ENCODE measurements at places on chromosomes 3 and 15.

DNA sequence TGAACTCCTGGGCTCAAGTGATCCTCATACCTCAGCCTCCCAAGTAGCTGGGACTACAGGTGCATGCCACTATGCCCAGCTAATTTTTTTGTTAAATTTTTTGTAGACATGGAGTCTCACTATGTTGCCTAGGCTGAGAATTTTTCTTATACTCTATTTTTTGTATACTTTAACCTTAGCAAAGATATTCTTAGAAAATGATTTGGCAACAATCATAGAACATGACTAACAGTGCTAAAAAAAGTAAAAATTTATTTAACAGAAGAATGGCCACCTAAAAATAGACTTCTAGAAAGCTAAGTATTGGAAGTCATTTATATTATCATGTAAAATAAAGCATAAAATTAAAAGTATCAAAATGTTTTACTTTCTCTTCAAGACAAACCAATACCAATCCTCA, 322.3 kb downstream of the PLCL2 start:
- DNase-seq = no peak

DNA sequence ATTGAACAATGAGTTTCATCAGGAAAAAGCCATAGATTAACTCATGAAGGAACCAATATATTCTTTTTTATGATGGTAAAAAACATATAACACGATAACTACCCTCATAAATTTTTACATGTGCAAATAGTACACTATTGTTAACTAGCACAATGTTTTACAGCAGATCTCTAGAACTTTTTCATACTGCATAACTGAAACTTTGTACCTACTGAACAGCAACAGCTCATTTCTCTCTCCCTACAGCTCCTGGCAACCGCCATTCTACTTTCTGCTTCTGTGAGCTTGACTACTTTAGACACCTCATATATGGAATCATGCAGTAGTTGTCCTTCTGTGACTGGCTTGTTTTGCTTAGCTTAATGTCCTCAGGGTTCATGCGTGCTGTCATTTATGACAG, 235.4 kb downstream of the NFKBIZ start:
- DNase-seq = no peak

GRCh38 chr3:182568261-182568660, 225.0 kb upstream of the ATP11B start:
- DNase-seq = no peak

DNA sequence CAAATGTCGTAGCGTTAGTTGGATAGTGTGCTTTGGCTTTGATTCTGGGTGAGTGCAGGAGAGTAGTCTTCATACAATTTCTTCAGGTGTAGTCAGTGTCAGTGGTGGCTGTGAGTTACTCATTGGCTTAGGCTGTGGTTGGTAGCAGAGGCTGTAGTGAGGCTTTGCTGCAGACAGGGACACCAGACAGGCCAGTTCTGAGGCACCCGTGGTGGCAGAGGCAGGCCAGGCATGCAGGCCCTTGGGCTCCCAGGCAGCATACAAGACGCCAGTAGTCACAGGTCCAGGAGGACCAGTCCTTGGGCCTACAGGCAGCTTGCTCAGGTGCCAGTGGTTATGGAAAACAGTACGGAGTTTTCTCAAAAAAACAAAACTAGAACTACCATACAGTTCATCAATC, 61.3 kb downstream of the DMXL2 start:
- DNase-seq = no peak

- no peak for DNase-seq
Observed at GRCh38 chr3:16145176-16145575, 29.3 kb upstream of the GALNT15 start.

DNA sequence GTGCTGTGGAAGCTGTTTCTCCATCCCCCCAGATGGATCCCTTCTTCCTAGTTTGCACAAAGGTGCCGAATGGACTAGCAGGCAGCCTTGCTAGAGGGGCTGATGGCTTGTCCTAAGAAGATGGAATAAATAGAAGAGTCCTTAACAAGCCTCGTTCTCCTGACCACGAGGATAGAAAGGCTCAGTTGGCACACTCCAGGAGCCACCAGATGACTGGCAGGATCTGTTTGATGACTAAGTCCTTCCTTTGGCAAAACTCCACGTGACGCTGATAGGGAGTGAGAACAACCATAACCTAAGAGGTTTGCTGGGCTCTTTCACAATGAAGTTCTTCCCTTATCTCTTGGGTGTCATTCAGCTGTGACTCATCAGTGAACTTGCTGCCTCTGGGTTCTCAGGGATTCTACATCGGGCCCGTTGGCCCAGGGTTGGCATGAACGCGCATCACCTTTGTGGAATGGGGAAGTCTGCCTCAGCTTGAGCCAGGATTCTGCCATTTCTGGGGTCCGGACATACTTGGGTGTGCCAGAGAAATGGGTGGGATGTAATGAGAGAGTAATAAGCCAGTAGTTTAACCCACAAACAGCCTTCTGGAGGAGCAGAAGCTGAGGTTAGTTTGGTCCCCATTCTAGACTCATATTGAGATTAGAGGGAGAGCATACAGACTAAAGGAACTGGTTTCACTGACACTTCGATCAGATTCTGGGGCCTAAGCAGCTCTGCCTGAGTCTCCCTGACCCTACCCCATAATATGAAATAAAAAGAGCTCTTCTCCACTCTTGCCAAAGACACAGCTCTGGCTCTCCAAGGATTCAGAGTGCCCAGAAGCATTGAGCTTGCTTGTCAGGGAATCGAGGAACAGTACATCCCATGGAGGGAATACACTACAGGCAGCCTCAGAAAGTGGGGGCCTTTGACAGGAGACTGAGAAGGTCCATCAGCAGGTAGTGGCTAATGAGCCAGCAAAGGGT, 2.0 kb upstream of the MELTF start:
- no peak for DNase-seq

DNA sequence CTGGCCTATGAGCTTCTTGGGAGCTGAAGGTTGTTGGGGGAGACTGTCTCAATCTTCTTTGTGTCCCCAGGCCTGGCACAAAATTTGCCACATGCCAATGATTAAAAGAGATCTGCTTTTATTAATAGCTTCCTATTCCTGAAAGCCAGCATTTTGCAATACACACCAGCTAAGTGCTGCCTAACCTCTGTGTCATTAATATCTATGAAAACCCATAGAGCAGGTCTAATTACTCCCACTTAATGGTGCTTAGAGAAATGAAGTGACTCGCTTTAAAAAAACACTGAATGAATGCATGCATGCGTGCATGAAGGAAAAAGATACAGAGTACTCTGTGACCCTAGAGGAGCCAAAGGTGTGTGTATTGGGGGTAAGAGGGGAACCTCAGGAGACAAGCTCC, 55.0 kb downstream of the SLC6A1 start:
- no peak for DNase-seq

GRCh38 chr3:3031326-3031725, 78.8 kb downstream of the IL5RA start:
- DNase-seq = no peak

DNA sequence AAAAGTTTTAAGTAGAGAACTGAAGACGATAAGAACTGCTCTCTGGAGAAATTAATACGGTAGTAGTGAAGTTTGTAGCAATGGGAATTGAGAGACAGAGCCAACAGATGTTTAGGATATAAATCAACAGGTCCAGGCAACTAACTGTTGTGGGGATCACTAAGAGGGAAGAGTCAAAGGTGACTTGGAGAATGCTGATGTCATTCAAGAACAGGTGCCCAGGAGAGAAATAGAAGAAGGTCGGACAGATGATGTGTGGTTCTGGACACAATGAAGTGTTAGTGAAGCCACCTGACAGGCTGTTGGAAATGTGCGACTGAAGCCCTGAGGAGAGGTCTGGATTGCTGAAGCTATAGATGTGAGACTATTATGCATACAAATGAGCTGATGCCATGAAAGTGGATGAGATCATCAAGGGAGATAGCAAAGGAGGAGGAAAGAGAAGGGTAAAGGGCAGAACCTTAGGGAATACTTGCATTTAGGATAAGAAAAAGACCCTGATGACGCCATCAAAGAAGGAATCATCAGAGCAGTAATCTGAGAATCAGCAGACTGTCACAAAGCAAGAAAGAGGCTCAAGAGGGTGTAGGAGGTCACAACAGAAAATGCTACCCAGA, 183.7 kb downstream of the FRMD5 start:
- DNase-seq = no peak

- no peak for DNase-seq
Observed at GRCh38 chr3:171982828-171983227, 56.5 kb upstream of the FNDC3B start.

GRCh38 chr3:31377045-31377642, 155.6 kb upstream of the STT3B start:
- DNase-seq = no peak

DNA sequence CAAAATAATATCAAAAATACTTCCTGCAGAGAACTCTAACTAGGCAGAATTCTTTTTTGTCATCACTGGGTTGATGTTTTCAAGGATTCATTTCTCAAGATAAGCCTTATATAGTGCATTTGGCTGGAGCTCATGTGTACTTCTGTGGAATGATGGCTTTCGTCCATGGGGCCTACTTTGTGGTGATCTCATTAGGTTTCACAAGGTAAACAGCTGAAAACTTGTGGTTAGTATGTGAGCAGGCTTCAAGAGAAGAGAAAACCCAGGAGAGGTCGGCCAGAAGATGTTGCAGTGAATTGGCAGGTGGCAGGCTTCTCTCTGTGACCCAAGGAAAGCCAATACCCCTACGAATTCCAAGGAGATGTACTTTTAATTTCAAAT, 121.4 kb upstream of the PHLDB2 start:
- no peak for DNase-seq

DNA sequence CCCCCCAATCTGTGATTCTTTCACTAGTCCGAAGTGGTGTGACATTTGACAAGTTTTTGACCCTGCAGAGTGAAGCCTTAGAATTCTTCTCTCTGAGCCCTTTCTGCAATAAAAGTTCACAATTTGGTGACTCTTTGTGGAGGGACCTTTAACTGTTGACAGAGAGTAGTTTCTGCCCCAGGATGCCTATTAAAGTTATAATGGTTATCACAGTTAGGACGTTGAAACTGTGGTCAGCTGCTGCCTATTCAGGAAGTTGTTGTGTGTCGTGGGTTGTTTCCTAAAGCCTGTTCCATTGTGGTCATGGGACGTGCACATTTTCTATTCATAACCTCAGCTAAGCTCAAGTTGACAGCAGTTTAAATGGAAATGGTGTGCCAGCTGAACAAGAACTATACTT, 274.5 kb downstream of the NEK10 start:
- DNase-seq = no peak

GRCh38 chr3:138314751-138315150, 14.9 kb downstream of the NME9 start:
- no peak for DNase-seq

DNA sequence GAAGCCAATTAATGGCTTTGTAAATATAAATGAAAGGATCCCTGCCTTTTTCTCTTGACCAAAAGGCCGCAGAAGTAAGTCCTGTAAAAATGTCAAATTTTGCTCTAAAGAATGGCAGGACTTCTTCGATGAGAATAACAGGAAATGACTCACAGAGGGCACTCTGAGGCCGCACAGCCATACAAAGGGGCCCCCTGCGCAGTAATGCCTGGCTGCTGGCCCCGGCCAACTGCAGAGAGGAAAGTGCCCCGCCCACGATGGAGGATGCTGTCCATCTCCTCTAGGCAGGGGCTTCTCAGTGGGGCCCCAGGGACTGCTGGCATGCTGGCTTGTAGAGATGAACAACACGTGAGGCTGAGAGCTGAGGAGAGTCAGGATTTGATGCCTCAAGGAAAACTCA, 18.1 kb upstream of the SCN10A start:
- DNase-seq = no peak

DNA sequence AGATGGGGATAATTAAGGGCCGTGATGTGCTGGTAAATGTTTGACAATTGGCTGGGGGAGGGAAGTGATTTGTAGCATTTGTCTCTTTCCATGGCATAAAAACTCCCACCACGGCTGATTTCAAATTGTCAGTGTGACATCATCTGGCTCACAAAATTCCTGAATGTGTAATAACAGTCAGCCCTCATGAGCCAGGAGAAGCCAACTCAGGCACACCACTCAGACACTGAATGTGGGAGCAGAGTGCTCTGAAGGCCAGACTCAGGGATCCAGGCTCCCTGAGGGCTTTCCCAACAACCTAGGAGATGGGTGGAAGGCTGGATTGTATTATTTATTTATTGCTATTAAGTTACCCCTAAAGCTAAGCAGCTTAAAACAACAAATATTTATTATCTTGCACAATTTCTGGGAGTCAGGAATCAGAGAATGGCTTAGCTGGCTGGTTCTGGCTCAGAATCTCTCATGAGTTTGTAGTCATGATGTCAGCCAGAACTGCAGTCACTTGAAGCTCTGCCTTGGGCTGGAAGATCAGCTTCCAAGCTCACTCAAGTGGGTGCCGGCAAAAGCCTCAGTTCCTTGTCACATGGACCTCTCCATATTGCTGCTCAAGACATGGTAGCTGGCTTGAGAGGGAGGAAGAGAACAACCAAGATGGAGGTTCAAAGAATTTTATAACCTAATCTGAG, 6.5 kb upstream of the CPEB1 start:
- no peak for DNase-seq

- DNase-seq = no peak
Observed at GRCh38 chr3:145959457-145960088, 201.4 kb downstream of the PLOD2 start.

DNA sequence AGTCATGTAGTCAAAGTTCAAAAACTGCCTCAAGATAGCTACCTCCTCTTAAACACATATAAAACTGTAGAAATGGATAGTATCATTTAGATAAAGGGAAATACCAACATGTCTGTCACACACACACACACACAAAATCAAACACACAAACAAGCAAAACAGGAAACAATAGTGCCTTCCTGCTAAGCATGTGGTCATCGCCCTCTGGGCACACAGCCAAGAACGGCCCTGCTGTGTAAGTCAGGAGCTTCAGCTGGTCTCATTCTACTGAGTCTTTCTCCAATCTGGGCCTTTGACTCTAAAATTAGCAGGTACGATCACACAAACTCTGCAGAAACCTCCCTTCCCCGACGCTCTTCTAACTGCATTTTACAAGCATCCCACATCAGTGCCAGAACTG, 272.2 kb upstream of the CHRNA7 start:
- DNase-seq = no peak

DNA sequence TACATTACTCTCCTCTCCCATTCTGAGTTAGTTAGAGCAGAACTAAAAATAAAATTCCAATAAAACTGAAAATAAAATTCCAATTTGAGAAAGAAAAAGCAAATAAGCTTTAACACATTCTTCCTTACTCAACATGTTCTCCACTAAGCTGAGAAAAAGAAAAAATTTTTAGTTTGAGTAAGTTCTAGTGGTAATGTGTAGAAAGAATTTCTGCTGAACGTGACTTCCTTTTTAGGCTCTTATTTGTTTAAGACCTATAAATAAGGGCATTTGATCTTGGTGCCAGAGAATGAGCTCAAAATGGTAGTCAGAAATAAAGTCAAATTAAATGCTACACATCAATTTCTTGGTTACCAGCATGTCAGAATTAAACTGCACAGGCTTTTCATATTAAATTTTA, 57.6 kb upstream of the ABHD10 start:
- no peak for DNase-seq

- DNase-seq = no peak
Observed at GRCh38 chr3:8421267-8421666, 80.4 kb upstream of the LMCD1 start.

All from activated T-helper 2 cell treated with anti-CD3 and anti-CD28 coated beads, Interferon-gamma antibody, Interleukin-2, Interleukin-4, amounts not matched to agents 10 μg/mL and 5 μg/mL and 100 μg/mL, durations not matched to agents 14 hours and 24 hours and 36 hours (primary cell).